GM12891 (cell line): ENCODE measurements at places on chromosomes 16 and 17.

DNA sequence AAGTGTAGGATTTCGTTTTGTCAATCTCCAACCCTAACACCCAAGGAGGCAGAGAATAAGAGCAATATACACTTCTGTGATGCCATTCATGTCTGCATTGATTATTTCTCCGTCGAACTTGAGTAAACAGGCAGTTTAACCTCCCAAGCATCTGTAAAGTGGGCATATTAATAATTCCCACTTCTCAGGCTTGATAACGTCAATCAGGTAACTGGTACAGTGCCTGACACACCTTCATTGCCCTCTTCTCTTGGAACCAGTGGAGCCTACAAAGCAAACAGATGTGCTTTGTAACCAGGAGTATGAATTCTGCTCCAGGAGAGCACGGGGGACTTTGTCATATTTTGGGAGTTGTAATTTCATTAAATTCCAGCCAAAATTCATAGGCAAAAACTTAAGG is 32.5 kb upstream of the PLCG2 start:
- DNase-seq = no peak

DNA sequence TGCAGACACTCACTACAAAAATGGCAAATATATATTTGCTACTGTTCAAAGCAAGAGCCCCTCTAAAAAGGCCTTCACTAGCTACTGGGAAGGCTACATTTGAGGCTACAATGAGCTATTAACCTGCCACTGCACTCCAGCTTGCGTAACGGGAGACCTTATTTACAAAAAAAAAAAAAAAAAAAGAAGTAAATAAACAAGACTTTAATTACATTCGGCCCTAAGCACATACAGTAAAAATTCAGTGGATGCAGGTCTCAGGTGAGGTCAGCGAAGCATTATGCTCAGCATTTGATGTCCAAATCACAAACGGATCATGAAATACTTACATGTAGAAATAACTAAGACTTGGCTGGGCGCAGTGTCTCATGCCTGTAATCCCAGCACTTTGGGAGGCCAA is 26.7 kb upstream of the LCMT1 start:
- DNase-seq = no peak

DNA sequence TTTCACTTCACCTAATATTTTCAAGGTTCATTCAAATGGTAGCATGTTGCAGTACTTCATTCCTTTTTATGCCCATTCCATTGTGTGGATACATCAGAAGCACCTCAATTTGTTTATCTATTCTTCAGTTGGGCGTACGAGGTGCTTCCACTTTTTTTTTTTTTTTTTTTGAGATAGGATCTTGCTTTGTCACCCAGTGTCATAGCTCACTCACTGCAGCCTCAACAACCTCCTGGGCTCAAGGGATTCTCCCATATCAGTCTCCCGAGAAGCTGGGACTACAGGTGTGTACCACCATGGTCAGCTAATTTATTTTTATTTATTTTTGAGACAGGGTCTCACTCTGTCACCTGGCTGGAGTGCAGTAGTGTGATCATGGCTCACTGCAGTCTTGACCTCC is 22.5 kb upstream of the SPNS3 start:
- DNase-seq = no peak

DNA sequence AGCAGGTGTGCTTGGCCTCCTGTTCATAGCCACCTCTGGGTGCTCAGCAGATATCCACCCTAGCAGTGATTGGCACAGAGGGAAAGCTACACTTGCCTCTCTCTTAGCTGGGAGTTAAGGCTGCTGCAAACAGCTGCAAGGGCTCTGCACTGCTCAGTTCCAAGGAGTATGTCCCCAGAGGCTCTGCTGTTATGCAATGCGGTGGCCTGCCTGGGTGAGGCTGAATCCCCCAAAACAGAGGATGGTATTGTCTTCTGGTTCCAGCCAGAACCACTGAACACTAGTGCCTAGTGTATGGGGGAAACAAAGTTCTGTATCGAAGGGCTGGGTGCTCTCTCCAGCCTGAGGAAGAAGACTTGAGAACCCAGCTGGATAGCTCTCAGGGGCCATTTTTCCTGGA is 16.8 kb downstream of the TMEM94 start:
- DNase-seq = no peak

DNA sequence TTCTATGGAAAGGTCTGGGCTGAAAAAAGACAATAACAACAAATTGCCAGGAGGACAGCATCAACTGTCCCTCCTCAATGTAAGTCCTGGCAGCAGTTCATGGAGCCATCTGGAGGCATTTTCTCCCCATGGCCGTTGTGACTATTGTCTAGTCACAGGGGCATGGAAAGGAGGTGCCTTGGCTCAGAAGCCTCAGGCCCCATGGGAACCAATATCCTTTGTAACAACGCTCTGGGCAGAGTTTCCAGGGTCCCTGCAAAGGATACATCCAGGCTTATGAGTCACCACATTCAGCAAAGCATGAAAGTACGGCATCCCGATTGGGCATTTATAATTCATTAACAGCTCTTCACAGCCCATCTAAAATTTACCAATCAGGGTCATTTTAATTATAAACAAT is 85.2 kb downstream of the GLG1 start:
- DNase-seq = no peak

DNA sequence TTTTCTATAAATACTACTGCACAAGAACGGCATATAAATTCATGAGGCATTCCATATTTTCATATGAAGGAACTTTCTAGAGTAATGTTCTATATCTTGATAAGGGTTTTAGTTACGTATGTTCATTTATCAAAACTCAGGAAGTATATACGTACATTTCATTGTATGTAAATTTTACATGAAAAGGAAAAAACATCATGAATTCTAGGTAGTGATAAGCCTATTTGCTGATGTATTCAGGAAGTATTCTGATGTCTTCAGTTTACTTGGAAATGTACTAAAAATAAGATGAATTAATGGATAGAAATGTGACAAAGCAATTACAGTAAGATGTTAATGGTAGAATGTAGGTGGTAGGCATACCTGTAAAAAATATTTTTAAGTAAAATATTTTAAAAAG is 4.7 kb downstream of the DGKE start:
- no peak for DNase-seq
